ENCODE measurements at places on chromosomes 7 and 10.
A peak's percentile ranks its signal among the peaks of the same experiment; 100 is the strongest.

GRCh38 chr7:130695840-130696239 lies 9.5 kb upstream of the TSGA13 start:
- DNase-seq, result peak; percentile 24

DNA sequence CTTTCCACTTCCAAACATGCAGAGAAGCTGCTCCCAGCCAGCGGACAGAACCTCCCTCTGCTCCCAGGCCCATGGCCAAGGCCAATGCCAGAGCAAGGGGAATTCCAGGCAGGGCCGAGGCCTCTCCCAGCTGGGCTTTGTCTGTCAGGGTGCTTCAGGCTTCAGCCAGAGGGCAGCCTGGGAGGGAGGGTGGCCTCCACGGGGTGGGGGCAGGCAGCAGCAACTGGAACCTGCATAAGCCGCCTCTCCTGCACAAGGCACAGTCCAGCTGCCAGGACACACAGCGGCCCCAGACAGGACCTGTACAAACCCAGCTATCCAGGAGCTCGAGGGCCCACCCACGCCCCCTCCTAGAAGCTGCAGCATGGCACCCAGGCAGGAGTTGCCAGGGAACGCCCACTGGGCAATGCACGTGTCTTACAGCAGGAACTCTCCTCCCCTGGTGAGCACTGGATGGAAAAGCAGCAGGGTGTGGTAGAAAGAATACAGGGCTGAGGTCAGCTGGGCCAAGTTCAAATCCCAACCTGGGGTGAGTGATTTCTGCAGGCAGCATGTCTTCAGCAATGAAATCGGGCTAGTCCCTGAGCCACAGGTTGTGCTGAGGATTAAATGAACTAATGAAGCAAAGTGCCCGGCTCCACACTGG lies 7.6 kb downstream of the FAM53B start:
- no peak for DNase-seq

DNA sequence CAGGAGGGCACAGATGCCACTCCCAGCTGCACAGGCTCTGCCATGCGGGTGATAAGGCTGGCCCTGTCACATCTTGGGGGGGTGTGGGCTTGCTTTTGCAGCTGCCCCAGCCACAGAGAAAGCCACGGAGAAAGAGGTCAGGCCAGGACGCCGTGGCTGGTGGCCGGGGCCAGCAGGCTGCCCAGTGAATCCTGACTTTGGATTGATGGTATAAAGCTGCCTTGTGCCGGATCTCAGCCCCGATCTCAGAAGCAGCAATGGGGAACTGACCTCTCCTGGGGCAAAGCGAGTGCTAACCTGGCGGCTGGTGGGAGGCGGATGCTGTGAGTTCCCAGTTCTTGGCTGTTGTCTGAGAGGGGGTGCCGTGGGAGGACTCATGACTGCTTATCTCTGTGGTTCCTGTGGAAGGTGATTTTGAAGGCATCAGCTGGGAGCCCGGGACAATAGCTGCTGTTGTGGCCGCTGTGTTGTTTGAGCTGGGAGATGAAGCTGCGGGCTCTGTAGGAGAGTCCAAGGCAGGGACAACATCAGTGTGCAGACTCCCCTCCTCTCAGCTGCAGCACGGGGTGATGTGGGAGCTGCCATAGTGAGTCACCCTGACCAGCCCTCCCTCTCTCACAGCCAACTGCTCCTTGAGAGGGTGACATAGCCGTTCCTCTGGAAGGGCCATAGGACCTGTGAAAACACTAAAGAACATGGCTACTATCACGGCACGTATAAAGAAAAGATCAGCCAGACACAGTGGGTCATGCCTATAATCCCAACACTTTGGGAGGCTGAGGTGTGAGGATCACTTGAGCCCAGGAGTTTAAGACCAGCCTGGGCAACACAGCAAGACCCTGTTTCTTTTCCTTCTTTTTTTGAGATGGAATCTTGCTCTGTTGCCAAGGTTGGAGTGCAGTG lies 17.0 kb downstream of the IL15RA start:
- DNase-seq, result no peak

- no peak for DNase-seq
These were observed 986 bp upstream of the PDGFA start for GRCh38 chr7:520503-521161.

DNA sequence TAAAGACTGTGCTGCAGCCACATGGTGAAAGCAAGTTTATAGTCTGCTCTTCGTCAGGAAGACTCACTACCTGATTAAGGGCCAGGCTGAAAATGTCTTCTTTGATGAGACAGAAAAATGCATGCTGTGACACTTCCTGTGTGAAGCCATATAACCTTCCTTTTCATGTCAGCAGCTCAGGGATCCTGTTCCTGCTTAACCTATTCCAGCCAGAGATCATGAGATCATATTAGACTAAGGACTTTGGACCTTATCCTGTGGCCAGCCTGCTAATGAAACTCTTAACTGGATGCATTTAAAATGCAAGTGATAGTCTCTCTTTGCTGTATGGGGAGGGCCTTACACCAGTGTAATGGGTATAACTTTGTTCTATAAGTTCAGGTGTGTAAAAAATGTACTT lies 165.2 kb downstream of the PTEN start:
- no peak for DNase-seq

DNA sequence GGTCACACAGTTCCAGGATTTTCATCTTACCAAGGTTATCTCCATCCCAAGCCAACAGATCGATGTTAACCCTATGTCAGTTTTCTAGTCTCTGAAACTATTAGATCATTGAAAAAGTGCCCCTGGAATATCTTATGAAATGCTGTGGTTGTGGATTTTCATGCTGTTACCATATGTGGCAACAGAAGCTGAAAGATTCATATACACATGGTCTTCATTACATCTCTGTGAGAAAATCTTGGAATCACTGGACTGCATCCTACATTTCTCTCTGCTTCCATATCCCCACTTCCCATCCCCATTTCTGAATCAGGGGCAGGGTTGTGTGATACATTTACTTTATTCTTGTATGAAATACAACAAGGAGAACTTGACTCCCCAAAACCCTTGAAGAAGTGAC lies 146.1 kb downstream of the SLC16A9 start:
- DNase-seq, result no peak

GRCh38 chr7:147240468-147240867 lies 1123.9 kb downstream of the CNTNAP2 start:
- no peak for DNase-seq

GRCh38 chr10:68516766-68517165 lies 10.6 kb downstream of the SLC25A16 start:
- no peak for DNase-seq

GRCh38 chr10:51257511-51258248 lies 183.4 kb downstream of the PRKG1 start:
- DNase-seq, result no peak

DNA sequence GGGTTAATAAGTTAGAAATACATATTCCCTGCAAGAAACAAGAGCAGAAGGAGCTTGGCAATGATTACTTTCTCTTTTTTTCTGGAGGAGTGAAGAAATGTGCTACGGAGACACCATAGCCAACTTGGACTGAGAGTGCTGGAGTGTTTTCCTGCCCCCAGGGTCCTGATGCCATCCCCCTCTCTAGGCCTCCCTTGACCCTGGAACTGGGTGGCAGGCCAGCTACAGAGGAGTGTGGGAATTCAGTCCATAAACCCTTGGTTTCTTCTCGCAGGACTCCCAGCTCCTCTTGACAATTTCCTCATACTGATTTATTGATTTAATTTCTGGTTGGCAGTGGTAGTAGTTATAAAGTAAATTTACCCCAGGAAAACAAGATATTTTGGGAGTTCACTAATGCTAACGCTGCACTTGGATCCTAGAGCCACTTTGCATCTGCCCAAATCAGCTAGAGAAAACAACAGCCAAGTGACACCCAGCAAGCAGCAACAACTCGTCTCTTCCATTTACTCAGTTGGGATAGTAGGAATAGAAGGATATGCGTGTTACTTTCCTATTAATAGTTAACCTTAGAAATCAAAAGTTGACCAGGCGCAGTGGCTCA lies 76.4 kb upstream of the CELF2 start:
- DNase-seq, result no peak

GRCh38 chr7:103116991-103117390 lies 31.9 kb downstream of the NAPEPLD start:
- no peak for DNase-seq

DNA sequence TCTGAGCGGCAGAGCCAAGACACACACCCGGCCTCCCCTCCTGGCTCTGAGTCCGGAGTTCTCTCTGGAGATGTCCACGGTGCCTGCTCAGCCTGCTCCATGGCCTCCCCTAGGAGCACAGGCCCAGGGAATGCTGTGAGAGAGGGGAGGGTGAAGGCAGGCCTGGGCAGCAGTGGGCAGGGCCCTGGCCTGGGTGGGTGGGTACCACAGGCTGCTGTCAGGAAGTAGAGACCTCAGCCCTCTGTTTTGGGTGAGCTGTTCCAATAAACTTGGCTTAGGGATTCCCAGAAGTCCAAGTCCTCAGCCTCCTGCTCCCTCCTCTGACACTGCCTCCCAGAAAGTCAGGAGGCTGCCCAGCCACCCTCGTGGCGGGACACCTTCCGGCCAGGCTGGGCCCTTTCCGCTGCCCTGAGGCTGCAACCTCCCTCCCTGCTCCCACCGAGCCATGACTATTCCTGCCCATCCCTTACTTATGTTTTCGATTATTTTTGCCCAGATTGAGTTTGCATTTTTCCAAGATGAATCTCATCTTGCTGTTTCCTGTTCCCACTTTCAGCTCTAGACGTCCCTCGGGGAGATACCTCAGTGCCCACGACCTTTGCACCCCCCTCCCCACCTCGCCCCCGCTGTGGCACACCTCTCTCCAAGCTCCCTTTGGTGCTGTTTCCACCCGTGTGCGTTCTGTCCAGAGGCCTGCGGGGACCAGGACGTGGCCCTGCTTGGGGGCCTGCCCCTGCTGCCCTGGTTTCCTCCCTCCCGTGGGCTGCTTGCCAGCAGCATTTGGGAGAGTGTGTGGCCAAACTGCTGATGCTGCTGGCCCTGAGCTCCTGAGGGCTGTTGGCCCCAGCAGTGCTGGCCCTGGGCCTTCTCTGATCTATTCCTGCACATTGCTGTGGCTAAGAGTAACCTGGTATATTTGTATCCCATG lies 5.8 kb upstream of the POLM start:
- DNase-seq, result no peak

DNA sequence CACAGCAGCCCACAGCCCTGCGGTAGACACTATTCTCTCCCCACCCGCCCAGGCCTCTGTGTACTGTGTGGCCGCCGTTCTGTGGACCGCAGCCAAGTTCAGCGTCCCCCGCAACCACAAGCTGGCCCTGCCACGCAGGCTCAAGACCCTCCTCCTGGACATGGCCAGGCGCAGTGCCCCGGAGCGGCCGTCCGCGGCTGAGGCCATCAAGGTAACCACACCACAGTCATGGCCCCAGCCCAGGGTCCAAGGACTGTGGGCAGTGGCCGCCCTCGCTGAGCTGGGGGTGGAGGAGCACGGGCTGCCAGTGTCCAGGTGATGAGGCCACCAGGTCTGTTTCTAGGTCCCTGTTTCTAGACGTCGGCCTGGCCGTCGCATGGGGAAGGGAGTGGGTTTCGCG lies 34.4 kb upstream of the UTF1 start:
- DNase-seq, result no peak

DNA sequence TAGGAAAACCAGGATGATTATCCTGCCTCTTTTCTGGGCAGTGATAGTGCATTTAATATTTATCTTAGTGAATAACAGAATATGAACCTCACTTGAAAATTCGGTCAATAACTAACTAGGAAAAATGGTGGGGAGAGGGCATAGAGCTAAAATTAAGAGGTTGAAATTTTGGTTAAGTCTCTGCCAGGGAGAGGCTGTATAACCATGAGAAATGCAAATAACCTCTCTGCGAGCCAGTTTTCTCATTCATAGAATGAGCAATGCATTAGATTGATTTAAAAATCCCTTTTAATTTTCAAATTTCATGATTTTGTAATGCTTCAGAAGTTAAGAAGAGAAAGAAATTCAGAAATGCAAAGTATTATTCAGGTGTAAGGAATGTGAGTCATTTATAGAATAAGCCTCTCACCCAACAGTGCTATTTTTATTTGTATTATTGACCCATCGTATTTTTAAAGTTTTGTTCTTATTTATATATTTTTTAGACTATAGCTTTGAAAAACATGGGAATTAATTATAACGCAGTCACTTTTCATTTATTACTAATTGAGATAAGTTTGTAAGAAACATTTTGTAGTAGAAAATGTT lies 104.7 kb downstream of the PHF14 start:
- DNase-seq, result no peak

GRCh38 chr7:138602451-138602850 lies 98.7 kb downstream of the SVOPL start:
- DNase-seq, result no peak

DNA sequence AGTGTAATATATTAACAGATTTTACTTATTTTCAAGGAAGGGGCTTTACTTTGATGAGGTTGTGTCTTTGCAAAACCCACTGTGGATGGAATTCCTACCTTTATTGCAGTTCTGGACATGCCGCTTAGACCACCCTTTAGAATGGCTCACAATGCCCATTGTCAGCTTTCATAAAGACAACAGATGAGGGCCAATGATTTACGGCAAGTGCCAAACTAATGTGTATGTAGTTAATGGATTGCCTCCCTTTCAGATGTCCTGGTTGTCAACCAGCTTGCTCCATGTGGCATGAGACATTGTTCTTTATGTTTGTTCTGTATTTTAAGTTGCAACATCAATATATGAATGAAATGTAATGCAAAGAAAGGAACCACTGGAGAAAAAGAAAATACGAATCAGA lies 35.0 kb upstream of the ELMO1 start:
- no peak for DNase-seq

DNA sequence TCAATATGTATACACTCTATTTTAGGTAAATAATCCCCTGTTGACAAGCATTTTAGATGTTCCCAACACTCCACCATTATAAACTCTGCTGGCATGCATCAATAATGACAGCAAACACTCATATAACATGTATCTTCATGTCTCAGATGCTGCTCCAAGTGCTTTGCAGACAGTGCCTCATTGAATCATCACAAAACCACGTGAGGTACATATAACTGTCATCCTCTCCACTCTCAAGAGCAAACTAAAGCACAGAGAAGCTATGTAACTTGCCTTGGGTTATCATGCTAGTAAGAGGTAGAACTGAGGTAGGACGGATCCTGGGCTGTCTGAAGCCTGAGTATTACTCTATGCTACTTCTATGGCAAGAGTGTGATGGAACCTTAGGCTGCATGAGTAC lies 72.5 kb upstream of the GSDME start:
- DNase-seq, result no peak

DNA sequence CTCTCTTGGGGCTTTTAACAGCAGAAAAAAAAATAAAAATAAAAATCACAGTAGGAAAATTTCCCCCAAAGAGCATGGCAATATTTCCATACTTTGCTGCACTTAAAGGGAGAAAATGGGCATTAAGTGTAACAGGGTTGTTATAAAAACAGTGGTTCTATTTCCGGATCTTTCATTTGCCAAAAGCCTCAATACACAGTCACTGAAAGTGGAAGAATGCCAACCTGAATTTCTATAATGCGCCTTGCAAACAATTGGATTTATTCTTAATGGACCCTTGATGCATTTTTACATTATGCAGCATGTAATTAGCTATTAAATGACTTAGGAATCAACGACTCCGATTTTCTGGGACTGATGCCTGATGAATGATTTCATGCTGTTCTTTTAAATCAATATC lies 127.6 kb upstream of the NANOS1 start:
- no peak for DNase-seq

- DNase-seq, result no peak
These were observed 216.5 kb downstream of the MGMT start for GRCh38 chr10:129683519-129683918.

GRCh38 chr10:75115137-75115536 lies 3.7 kb downstream of the SAMD8 start:
- no peak for DNase-seq

- DNase-seq, result no peak
These were observed 99.2 kb upstream of the MALRD1 start for GRCh38 chr10:18949391-18949790.

- DNase-seq, result no peak
These were observed 53.9 kb downstream of the IMMP2L start for GRCh38 chr7:111508387-111508786.
